ENCODE measurements at places on chromosomes 12 and 14.
A peak's percentile ranks its signal among the peaks of the same experiment; 100 is the strongest.

GRCh38 chr12:57240926-57241401 is 10.0 kb downstream of the STAC3 start:
- no peak for DNase-seq

- DNase-seq, result no peak
Observed at GRCh38 chr14:74697976-74698375, 14.9 kb downstream of the AREL1 start.

GRCh38 chr12:95643256-95643655 is 92.0 kb upstream of the USP44 start:
- DNase-seq, result no peak

DNA sequence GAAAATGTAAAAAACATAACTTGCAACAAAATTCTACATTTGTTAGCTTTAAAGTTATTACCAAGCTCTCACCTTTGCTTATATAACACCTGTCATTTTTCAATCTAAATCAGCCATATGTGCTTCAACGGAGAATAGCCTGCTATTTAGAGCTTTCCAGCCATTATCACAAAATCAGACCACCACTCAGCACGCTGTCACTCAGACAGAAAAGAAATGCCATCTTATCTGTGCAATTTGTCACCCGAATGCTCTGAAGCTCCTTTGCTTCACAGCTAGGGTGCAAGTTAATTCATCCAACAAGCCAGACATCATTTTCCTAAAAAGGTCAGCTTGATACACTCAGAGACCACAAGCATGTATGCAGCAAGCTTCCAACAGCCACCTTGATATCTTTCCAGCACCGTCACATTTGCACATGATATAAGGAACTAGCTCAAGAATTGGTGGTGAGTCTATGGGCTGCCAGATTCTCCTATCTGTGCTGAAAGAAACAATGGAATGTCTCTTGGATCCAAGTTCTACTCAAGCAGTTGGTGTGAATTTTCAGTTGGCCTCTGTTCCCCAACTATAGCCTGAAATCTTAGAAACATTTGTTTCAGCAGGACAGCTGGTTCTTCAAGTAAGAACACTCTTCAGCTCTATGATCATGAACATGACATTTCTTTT is 20.0 kb upstream of the IFNG-AS1 start:
- no peak for DNase-seq

- DNase-seq, result peak; percentile 51
Observed at GRCh38 chr12:15837141-15837790, 44.9 kb upstream of the STRAP start.

GRCh38 chr12:7966563-7966962 is 30.6 kb upstream of the SLC2A3 start:
- DNase-seq, result no peak

DNA sequence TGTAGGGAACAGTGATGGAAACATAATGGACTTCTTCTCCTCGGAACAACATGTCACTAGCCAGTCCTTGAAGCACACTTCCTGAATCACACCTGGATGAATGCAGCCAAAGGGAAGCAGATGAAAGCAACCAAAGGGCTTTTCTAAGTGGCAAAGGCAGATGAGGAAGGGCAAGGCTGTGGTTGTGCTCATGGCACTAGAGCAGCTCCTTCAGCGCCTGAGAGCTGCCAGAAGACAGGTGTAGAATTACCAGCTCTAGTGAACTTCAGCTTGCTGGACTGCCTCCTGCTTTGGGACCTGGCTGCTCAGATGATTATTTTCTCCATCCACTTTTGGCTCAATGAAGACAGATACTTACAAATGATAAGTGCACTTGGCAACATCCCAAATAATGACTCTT is 1372.1 kb upstream of the SEL1L start:
- DNase-seq, result no peak

- DNase-seq, result no peak
Observed at GRCh38 chr12:108349278-108349688, 10.2 kb upstream of the CMKLR1 start.

DNA sequence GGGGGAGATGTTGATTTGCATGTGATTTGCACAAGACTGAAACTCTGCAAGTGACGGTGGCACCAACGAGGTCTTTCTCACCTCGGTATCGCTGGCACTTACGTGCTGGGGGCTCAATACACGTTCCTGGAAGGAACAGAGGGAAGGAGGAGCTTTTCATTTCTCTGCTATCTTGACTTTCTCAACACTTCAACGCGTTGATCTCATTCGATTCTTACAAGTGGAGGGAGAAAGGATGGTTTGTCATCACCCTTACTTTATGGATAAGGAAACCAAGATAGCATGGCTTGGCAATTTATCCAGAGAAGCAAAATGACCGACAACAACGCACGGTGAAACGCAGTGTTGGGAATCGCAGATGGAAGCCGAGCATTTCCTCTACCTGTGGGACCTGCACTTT is 87.3 kb upstream of the RFLNA start:
- DNase-seq, result no peak

- DNase-seq, result no peak
Observed at GRCh38 chr12:82414044-82414443, 55.7 kb downstream of the METTL25 start.

DNA sequence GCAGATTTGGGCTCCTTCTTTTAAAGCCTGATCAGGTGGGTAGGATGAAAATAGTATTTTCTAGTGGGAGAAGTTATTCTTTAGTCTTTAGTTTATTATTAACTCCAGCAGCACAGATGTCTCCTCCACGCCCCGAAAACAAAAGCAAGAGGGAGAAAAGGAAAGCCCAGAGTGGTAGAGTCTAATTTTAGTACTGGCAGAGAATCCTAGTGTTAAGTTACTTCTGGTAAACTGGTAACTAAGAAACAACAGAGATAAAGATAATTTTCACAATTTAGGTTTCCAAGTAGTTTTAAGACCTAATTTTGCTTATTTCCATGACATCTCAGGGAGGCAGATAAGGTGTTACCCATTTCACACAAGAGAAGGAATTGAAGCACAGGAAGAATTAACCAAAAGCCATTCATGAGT is 16.3 kb downstream of the ATP5MC2 start:
- DNase-seq, result no peak

DNA sequence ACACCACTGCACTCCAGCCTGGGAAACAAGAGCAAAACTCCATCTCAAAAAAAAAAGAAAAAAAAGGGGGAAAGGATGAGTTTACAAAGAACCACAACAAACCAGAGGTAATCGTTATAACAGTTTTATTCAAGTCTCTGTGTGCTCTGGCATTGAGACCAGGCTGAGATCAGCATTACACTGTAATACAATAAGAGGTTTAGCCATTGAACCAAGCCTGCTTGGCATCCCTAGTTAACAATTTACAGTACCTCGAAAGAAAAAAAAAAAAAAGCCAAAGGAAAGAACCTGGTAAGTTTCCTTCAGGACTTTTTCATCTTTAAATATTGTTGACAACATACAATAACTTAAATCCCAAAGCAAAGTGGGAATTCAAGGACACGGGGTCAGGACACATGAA is 80.7 kb downstream of the TTC9 start:
- no peak for DNase-seq

GRCh38 chr12:7092986-7093460 is 778 bp upstream of the C1R start:
- DNase-seq, result no peak

DNA sequence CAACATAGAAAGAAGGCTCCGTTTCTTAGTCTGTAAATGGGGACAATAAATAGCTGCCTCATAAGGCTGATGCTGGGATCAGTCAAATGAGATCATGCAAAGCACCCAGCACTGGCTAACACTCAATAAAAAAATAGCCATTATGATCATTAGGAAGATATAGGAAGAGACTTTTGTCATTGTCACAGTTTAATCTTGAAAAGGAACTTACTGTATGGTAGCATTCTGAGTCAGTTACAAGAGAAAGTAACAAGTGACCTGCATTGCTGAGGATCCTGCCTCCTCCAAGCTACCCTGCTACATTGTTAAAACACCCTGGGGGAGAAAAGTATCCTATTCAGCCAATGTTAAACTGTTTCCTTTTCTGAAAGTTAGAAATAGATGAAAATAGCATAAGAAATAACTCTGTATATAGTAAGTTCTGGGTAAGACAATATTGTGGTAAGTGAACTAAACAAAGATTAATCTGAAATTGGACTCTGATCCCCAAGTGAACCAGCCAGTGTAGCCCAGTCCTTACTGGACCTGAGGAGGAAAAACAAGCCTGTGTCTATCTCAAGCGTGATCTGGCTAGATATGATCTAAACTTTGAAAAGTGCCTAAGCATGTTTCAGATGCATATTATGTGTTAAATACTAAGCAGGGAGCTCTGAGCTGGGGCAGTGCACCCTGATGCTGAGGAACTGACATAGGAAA is 3.6 kb upstream of the NUDT4 start:
- DNase-seq, result no peak

GRCh38 chr12:92911339-92911738 is 17.8 kb downstream of the EEA1 start:
- no peak for DNase-seq

DNA sequence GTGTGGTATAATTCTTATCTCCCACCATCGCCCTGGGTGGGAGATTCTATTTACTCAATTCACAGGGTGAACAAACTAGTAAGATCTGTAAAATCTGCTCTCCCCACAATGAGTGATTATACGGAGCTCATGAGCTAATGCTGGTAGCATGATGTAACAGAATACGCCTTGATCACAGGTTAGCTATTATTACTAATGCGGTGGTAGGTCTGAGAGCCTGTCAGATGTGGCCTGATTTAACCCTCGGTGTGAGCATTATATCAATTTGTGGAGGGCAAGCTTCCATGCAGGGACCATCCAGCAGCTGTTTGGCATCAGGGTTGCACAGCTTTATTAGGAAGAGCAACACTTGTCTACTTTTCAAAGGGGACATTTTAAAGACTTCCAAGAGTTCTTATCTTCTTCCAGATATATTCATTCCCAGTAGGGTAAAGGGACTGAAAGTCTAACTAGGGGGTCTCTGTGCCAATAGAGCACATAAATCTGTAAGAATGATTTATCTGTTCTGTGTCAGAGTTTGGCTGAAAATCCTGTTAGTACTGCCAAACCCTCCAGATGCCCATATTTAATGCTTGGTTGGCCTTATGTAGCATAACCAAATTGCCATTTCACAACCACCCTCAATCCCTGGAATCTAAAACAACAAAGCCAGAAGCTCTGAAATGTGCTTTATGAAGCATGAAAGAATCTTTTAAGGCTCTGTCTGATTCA is 18.7 kb downstream of the TSHR start:
- DNase-seq, result peak; percentile 46

DNA sequence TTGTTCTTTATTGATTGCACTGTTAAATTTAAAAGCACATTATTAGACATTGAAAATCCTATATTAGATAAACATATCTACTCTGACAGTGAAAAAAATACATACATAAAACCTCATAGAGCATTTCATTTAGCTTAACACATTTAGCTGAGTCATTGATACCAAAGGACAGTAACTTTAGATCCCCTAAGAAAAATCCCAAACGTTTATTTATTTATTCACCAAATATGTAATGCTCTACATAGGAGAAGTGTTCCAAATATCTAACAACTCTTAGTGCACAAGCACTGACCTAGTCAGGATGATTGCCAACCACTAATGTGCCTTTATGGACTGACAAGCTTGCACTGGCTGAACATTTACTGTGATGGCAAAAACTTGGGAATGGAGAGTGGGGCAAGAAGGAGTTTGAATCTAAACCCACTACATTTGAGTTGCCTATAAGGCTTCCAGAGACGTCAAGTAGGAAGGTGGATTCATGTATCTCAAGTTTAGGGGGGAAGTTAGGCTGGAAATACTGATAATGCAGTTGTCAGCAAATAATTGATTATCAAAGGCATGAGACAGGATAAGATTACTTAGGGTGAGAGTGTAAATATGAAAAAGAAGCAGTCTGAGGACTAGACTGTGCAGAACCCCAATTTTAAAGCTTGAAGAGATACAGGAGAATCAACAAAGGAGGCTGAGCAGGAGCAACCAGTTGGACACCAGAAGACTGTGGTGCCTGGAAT is 156.4 kb downstream of the PLCZ1 start:
- DNase-seq, result peak; percentile 17

- no peak for DNase-seq
Observed at GRCh38 chr12:51924551-51925319, 17.4 kb downstream of the ACVRL1 start.

DNA sequence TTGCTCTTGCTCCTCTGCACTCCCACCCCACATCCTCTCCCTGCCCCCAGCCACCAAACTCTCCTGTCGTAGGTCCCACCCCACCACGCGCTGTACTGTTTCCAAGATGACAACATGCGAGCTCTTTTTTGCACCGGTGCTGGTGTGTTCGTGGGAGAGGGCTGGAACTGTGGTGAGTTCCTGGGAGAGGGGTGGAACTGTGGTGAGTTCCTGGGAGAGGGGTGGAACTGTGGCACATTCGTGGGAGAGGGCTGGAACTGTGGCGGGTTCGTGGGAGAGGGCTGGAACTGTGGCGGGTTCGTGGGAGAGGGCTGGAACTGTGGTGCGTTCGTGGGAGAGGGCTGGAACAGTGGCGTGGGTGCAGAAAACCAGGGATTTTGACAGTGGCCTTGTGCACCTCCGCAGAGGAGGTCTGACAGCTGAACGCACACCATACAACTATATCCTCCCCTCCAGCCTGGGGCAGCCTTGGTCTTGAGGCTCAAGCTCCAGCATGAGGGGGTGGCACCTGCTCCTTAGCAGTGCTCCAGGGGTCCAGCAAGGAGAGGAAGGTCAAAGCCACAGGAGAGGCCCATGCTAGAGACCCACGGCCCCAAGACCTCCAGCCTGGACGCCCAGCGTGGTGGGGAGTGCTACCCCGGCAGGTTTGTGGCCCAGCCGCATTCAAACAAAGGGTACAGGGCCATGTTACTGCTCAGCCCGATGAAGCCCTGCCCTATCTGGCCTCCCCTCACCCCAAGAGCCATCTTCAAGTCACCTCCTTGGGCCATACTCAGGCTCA is 50.1 kb downstream of the ACTN1 start:
- DNase-seq, result no peak

DNA sequence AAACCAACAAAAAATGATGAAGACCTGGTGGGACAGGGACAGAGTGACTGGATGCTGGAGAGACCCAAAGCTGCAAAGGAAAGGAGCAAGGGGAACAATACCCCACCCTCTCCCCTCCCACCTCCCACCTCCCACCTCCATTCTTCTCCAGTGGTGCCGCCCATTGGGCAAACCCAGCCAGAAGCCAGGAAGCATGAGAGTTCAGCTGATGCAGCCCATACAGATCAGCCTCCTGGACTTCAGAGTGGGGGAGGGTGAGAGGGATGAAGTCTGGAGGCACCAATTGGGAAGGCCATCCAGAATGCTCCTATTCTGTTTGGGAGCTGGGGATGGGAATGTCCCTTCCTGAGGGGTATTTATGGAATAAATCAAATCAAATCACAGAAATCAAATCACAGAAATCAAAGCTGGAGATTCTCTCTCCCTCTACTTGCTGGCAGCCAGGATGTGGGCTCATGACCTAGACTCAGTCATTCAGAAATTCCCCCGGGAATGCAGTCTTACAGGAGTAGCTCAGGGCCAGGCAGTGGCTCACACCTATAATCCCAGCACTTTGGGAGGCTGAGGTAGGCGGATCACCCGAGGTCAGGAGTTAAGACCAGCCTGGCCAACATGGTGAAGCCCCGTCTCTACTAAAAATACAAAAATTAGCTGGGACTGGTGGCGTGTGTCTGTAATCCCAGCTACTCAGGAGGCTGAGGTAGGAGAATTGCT is 31.1 kb downstream of the IRF2BPL start:
- DNase-seq, result no peak

Measured in AG04449 (cell line).